ENCODE measurements at places on chromosomes 2 and 18.

DNA sequence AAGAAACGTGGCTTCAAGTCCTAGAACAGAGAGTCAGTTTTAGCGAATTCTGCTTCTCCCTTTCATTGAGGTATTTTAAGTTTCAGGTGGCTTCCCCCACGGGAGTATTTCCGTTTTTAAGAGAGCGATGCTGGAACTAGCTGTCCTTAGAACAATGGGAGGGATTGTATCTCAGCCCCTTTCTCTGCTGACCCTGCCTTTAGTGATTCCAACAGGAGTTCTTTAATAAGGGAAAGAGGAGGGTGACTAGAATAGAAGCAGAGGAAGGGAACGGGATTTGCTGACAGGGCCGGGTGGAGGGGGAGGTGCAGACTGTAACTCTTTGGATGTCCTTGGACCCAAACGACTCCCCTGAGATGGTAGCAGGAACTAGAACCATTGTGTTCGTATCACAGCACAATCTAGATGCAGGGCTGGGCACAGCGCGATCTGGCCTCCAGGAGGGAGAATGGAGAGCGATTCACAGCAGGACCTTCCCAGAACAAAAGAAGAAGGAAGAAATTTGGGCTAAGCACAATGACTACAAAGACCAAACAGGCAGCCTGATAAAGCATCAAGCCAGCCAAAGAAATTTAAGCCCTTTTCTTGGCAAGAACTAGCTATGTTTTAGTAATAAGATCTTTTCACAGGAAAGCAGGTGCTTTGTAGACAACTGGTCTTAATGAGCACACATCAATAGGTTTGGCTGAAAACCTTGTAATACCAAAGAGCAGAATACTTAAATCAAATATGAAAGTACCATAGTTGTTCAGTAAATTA, 15.8 kb upstream of the RTTN start:
- no peak for DNase-seq

- DNase-seq = no peak
Observed at GRCh38 chr2:169513094-169513493, 3.6 kb downstream of the KLHL41 start.

- DNase-seq = no peak
Observed at GRCh38 chr2:174235680-174236079, 12.7 kb downstream of the OLA1 start.

GRCh38 chr18:59233017-59233410, 13.1 kb downstream of the GRP start:
- no peak for DNase-seq

DNA sequence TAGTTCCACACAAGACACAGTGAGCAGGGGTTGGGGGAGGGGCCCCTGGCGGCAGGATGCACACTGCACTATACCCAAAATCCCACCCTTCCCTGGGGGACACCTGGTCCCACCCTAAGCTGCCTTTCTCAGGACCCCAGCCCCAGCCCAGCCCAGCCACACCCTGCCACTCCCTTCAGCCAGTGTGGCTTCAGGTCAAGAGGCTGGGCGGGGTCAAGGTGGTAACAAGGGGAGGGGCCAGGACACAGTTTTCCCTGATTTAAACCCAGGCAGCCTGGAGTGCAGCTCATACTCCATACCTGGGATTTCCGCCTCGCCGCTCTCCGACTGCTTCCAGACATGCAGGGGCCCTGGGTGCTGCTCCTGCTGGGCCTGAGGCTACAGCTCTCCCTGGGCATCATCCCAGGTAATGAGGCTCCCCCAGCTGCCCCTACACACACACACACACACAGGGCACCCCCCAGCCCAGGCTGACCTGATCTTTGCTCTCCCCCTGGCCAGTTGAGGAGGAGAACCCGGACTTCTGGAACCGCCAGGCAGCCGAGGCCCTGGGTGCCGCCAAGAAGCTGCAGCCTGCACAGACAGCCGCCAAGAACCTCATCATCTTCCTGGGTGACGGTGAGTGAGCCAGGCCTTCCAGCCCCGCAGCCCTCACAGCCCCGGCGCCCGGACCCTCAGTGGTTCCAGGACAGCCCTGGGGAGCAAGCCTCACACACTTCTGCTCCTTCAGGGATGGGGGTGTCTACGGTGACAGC, at the start of gene ALPG:
TSS of gene ALPG (plus strand) at position 289 of the 755 bp plus-strand sequence. CDS start at position 340, 51 bp downstream.
- no peak for DNase-seq

GRCh38 chr18:74331404-74331803, 15.8 kb downstream of the C18orf63 start:
- DNase-seq = no peak

DNA sequence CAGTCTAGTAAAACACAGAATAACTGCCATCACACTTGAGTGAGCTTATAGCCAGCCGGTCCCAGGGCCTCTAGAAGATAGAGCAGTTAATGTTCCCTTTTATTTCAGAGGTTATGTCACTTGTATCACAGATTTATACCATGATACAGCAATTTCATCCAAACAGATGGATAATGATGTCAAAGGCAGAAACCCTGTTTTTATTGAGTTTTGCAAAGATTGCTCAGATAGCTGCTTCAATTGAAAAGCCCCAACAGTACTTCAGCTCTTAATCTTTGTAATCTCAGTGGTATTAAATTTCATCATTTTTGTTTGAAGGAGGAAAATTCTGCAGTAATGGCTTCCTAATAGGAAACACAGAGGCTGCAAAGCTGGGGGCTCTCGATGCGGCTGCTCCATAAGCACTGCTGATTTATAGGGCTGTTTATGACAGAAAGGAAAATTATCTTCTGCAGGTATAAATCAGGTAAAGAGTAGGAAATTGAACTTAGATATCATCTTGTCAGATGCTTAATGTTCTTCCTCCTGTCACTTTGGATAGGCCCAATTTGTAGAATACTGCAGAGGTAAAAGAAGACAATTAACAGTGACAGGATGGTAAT, 112.3 kb downstream of the LNPK start:
- DNase-seq = peak; percentile 96

GRCh38 chr2:216066230-216066629, 15.4 kb downstream of the PECR start:
- no peak for DNase-seq

DNA sequence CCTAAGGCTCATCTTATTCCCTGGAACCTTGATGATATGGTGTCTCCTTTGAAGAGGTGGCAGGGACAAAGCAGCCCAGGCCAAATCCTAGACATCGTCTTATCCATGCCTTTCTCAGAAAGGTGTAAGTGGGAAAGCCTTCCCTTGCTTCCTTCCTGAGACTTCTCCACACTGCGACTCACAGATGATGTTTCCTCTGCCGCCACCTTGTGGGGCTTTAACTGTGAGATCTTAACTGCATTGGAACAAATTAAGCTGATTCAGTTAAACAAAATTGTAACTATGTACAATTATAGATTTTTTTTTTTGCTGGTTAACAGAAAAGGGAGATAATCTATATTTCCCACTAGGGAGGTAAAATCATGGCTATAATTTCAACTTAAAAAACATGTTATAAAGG, 10.0 kb upstream of the GCA start:
- DNase-seq = no peak

DNA sequence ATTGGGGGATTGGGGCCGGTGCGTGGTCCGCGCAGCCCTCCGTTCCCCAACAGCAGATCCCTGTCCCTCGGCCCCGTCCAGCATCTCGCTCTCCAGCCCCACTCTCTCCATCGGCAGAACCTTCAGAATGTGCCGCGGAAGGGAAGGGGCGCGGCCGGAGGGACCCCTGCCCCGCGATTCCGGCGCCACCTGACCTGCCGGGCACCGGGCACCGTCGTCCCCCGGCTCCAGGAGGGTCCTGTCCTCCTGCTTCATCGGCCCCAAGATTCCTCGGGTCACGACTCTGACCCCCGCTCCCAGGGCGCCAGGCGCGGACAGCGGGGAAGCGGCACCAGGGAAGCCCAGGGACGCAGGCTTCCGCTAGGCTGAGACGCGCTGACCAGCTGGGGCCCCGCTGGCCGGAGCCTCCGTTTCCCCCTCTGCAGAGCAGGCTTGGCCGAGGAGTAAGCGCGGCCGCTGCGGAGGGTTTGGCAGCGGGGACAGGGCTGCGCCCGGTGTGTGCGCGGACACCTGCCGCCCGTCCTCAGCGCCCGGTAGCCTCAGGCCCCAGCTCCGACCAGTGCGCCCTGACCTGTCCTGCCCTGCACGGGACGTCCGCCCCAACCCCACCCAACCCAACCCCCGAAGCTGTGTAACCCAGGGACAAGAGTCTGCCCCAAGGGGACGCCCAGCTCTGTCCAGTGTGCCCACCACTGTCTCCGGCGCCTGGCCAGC, 16.8 kb upstream of the BOK start:
- DNase-seq = no peak

DNA sequence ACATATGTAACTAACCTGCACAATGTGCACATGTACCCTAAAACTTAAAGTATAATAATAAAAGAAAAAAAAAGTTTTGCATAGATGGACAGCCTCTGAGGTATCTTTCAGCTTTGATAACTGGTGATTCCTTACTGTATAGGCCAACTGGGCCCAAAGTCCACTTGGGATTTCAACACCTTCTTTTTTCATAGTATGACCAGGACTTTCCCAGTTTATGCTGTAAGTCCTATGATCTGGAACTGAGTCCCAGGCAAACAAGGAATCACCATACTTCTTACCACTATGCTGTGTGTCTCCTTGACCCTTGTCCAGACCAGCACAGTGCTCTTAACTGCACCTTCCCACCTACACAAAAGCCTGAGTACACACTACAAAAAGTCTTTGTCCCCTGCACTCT, 205.1 kb upstream of the RBBP8 start:
- no peak for DNase-seq

GRCh38 chr2:40279001-40279400, 172.9 kb downstream of the SLC8A1 start:
- DNase-seq = no peak

- DNase-seq = no peak
Observed at GRCh38 chr2:28648671-28649395, 102.8 kb upstream of the PPP1CB start.

- no peak for DNase-seq
Observed at GRCh38 chr2:19876751-19877150, 25.0 kb downstream of the TTC32 start.

DNA sequence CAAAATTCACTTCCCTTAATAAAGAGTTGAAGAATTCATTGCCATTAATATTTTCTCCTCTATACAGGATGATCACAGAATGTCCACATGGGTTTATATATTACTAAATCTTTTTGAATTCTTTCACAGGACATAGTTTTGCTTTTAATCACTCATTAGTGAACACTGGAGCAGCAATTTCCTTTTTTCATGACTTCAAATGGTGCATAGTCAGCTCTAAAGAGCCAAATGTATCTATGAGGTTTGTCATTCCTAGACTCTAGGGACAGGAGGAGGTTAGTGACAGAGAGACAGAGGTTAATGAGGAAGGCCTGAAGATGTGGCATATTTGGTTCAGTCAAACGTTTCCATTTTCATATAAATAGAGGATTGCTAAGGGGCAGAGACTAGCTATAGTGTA, 111.8 kb downstream of the FSHR start:
- DNase-seq = no peak

DNA sequence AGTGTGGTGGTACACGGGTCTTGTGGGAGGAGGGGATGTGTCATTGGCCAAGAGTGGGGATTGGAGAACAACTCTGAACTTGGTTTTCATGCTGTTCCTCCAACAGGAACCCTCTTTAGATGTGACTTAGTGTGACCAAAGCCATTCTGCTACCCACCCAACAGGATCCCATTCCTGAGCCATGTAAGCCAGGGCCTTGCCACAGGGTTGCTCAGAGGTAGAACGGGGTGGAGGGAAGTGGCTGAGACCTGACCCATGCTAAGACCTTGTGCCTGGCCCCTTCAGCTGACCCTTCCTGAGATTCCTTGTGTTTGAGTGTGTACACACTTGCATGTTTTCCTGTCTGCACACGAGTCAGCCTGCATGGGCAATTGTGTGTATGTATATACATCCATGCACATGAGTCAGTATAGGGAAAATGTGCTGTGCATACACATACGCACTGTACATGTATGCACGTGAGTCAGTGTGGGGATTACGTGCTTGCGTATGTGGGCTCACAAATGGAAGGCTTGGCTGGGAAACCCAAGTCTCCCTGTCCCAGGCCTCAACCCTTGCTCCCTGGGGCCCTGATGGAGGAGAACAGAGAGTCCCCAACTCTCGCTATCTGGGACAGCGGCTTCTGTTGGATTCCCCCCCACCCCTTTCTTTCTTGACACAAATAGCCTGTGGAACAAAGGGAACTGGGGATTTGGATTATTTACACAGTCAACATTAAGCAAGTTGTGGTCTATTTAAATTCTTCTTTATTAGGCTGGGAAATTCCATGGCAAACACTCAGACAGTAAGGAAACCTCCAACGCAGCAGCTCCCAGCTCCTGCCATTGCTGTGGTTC, 339.8 kb downstream of the DYSF start:
- DNase-seq = no peak

GRCh38 chr2:62163834-62164233, 32.1 kb upstream of the B3GNT2 start:
- no peak for DNase-seq

- no peak for DNase-seq
Observed at GRCh38 chr2:171566057-171566456, 43.8 kb downstream of the CYBRD1 start.

- DNase-seq = no peak
Observed at GRCh38 chr18:8339952-8340351, 269.3 kb upstream of the RAB12 start.

- DNase-seq = no peak
Observed at GRCh38 chr2:72602711-72603110, 223.1 kb downstream of the EXOC6B start.

DNA sequence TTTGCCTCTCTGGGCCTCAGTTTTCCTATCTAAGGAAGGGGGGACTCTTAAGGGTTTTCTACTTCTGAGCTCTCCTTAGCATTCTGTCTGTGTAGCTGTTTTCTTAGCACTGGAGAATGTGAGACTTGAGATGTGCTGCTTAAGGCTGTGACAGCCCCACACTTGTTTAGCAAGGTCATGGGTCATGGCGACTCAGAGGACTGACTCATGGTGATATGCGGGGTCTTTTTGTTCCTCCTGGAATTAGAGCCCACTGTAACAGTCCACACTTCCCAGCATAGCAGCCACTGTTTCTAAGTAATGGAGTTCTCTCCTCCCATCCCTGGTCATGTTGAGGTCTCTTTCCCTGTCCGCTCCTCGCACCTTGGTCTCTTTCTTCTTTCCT, 4.1 kb upstream of the LPIN1 start:
- DNase-seq = no peak

- DNase-seq = no peak
Observed at GRCh38 chr18:45930963-45931362, 36.2 kb downstream of the EPG5 start.

- DNase-seq = no peak
Observed at GRCh38 chr18:74064510-74064909, 83.1 kb downstream of the FBXO15 start.

- DNase-seq = no peak
Observed at GRCh38 chr2:63712748-63713147, 124.0 kb downstream of the MDH1 start.

DNA sequence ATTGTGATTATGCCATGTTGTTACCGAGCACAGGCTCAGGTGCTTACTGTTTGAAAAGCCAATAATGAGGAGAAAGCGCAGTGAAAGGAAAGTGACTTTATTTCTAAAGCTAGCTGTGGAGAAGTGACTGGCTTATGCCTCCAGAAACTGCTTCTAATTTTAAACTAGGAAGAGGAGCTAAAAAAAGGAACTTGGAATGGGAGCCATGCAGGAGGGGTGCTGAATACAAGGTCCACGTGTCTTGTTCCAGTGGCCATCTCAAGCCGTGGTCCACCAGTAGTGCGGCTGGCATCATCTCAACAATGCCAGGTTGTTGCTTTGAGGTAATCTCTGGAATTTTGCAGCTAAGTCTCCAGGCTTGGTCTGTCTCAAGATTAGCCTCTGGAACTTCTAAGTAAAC, 282.0 kb downstream of the THSD7B start:
- DNase-seq = no peak
